Stimulated activated CD8-positive, alpha-beta memory T cell treated with anti-CD3 and anti-CD28 coated beads, Interleukin-12 subunit alpha, Interleukin-12 subunit beta, amount 100 ng/mL, for 4 hours (primary cell): ENCODE measurements at places on chromosomes 7 and 10.
A peak's percentile ranks its signal among the peaks of the same experiment; 100 is the strongest.

DNA sequence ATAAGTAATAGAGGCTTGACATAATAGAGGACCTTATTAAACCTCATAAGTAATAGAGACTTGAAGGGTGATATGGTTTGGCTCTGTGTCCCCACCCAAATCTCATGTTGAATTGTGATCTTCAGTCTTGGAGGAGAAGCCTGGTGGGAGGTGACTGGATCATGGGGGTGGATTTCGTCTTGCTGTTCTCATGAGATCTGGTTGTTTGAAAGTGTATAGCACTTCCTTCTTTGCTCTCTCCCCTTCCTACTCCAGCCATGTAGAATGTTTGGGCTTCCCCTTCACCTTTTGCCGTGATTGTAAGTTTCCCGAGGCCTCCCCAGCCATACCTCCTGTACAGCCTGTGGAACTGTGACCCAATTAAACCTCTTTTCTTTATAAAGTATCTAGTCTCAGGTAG lies 8.6 kb downstream of the KIFBP start:
- no peak for DNase-seq

GRCh38 chr10:79437111-79437814 lies 8.2 kb downstream of the ZCCHC24 start:
- no peak for DNase-seq

DNA sequence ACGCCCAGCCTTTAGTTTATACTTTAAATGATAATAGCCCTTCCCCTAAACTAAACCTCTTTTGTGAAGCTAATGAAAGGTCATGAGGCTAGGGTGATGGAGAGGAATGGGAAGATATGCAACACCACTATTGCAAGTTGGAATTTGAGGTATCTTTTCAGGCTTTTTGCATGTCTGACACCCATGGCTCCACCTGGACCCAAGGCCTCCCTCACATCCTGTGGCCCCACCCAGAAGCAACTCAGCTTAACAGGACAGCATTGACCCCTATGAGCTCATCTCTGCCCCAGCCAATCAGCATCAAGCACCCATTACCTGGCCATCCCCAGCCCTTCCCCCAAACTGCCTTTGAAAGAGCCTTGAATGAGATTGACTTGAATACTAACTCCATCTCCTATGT lies 674.2 kb upstream of the NRP1 start:
- no peak for DNase-seq

DNA sequence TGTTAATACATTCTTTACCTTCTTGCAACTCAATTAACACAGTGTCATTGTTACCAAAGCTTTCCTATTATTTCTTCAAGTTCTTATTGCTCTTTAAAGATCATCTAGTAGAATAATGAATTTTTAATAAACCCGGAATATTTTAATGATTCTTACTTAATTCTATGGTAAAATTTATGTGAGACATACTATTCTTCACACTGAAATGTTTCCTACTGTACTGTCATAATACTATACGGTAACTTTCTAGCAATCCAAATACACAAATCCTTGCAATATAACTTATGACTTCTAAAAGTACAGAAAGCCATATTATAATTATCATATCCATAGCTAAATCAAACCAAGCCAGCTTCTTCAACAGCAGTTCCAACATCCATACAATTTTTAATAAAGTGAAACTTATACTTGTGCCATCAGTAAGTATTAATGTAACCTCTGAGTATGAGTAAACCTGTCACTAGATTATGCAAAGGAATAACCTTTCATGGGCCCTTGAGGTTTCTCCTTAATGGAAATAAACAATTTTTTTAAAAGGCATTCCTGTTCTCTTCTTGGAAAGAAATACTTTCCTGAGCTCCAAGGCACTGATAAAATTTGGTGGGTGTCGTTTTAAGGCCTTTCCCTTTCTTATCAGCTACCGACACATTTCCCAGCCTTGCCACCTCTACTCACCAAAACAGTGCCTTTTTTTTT lies 87.4 kb downstream of the IMMP2L start:
- no peak for DNase-seq

DNA sequence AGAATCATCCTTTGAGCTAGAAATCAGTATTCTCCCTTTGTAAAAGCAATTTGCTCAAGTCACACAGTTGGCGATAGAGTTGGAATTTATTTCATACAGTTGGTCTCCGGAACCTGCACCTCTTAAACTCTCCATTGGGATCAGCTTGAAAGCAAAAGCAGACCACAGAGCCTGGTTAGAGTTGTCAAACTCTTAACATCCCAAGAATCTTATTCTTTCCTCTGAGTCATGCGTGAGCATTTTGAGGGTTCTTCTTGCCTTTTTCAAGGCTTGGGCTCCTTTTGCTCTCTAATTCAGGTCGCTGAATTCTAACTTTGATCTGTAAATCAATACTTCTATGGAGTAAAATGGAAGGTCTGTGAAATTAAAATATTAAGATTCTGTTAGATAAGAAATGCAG lies 19.6 kb upstream of the SCIN start:
- DNase-seq, result no peak

DNA sequence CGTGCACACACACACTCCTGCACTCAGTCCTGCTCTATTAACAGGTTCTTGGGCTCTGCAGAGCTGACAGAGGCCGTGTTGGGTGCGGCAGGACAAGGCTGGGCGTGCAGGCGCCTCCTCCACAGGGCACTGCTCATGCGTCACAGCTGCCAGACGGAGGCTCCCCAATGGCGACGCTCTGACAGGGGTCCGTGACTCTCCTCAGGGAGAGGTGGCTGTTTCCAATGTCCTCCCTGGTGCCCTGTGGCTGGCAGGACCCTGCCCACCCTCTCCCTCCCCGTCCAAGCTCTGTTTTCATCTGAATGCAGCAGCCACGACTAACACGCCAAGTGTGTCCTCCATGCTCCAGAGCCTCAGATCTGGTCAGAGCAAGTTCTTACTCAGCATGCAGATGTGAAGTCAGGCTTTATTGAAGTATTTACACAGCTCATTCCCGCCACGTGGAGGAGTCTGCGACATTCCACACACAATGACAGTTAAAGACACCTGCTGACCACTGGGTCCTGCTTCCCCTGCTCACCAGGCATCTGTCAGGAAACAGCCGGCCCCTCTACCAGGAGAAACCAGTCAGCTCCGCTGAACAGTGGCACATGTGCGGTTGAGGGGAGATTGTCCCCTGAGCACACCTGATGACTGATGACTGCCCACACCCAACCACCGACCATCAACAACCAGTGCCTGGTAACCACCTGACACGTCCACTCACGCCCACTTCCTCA lies 116.7 kb downstream of the VIPR2 start:
- DNase-seq, result no peak

- DNase-seq, result no peak
Measured at GRCh38 chr7:47455872-47456185, 126.1 kb downstream of the TNS3 start.

GRCh38 chr7:2670720-2671391 lies 17.1 kb upstream of the AMZ1 start:
- peak; percentile 46 for DNase-seq

- peak; percentile 48 for DNase-seq
Measured at GRCh38 chr10:71748671-71749191, 24.6 kb downstream of the VSIR start.

GRCh38 chr10:72682638-72683037 lies 9.3 kb upstream of the MCU start:
- no peak for DNase-seq

- DNase-seq, result no peak
Measured at GRCh38 chr7:101590663-101591435, 38.2 kb downstream of the MYL10 start.

- DNase-seq, result no peak
Measured at GRCh38 chr7:90968871-90969270, 295.4 kb upstream of the FZD1 start.

GRCh38 chr7:7434329-7434728 lies 101.3 kb downstream of the COL28A1 start:
- no peak for DNase-seq

DNA sequence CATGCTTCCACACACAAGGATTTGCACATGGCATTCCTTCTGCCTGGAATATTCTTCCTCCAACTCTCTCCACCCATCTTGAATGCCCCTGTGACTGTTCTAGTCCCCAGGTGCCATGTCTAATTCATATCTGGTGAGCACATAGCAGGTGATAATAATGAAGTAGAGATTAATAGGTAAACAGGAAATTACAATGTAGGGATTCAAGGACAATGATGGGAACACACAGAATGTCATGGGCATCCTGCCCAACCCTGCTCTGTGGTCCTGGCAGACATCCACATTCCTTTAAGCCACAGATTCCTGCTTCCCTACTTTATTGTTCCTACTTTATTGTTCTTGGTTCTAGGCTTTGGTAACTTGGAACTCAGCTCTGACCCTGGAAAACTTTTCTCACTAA lies 115.8 kb downstream of the THSD7A start:
- no peak for DNase-seq

DNA sequence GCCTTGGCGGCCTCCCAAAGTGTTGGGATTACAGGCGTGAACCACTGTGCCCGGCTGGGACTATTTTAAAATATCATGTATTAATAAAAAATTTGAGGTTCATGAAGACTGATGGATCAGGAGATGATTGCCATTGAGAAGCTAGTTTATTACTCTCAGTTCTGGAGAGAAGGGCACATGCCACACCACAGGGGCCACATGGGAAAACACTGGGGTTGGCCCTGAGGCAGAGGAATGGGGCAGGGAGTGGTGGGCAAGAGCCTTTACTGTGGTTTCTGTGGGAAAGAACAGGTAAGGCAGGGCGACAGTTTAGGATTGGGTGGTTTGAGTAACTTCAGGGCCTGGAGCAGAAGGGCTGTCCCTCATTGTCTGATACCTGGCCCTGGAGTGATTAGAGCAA lies 6.8 kb upstream of the TBRG4 start:
- no peak for DNase-seq

- DNase-seq, result no peak
Measured at GRCh38 chr7:116491887-116492653, 7.5 kb upstream of the CAV2 start.

DNA sequence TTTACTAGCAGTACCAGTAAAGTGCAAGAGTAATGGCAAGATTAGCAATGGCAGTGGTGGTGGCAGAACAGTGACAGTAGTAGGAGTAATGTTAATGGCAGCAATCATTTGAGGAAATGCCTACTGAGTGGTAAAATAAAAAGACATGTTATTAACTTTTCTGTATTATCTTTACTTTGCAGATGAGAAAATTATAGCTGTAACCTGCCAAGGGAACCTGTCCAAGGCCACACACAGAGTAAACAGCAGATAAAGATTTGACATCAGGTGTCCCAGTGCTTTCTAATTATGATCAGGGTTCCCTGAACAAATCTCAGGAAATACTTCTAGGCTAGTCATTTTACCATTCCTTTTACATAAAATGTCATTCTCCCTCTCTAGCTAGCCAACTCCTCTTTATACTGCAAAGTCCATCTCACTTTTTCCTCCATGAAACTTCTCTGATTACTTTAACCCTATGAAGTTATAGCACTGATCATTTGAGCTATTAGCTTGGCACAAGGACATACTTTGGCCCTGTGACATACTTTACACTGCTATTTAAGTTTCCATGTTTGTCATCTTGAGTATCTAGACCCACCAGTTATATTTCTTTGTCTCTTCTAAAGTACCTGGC lies 219.1 kb downstream of the TAX1BP1 start:
- DNase-seq, result no peak
